Activated CD8-positive, alpha-beta memory T cell treated with anti-CD3 and anti-CD28 coated beads for 1 hour (primary cell): ENCODE measurements at places on chromosomes 6 and 20.

- no peak for DNase-seq
These were observed 10.3 kb upstream of the RHAG start for GRCh38 chr6:49646942-49647341.

- DNase-seq, result no peak
These were observed 19.7 kb upstream of the OGFRL1 start for GRCh38 chr6:71268735-71269437.

DNA sequence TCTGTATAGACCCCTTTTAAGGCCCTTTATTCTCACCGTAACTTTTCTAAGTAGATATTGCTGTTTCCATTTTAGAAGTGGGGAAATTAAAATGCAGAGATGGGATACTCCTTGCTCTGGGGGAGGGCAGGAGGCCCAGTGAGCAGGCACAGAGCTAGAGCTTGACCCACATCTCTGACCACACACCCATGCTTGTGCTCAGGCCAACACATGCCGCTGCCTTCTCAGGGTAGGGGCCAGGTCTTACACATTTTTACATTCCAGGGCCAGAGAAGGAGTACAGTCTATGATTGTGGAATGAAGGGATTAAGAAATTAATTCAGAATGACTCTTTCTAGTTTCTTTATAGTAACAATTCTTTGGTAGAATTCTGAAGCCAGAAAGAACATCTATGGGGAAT is 104.8 kb downstream of the SOBP start:
- DNase-seq, result no peak

- no peak for DNase-seq
These were observed 73.9 kb downstream of the PLG start for GRCh38 chr6:160775792-160776580.

DNA sequence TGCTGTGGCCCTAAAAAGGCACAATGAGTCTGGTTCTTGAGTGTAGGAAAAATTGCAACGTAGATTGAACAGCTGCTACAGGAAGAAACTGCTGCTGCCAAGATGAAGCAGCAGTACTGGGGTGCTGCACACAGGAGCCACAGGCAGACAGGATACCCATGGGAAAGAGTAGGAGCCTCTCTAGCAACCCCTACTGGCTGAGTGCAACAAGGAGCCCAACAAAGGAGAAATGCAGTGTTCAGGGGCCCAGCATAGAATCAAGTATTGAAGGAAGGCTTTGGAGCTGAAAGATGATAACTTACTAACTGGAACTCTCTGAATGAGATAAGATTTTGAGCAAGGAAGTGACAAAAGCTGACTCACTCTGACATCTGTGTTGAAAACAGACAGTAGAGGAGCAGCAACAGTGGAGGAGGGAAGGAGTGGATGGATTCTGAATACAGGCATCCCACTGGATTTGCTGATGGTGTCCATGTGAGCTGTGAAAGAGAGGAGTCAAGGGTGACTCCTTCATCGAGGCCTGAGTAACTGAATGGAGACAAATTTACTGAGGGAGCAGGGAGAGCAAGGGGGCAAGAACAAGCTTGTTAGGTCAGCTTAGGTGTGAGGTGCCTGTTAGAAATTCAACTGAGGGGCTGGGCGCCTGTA is 534.7 kb upstream of the JARID2 start:
- no peak for DNase-seq

- no peak for DNase-seq
These were observed 10.2 kb upstream of the NEDD9 start for GRCh38 chr6:11242711-11243110.

GRCh38 chr6:166904101-166904746 is 52.1 kb downstream of the RNASET2 start:
- no peak for DNase-seq

- DNase-seq, result no peak
These were observed 101.9 kb upstream of the NAA20 start for GRCh38 chr20:19915111-19915798.

DNA sequence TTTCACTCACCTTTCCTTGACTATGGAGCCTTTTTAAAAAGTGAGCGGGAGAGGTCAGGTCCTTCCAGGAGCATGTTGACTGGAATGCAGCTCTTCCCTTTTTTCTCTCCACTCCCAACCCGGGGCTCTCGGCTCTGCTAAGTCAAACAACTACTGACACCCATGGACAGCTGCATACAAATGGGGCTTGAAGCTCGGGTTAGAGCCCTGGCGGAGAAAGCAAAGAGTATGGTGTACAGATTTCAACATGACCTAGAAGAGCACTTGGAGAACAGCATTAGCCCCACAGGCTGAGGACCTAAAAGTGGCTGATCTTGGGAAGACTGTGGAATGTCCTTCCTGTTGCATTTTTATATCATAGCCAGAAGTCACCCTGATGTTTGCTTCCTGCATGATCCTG is 162.0 kb upstream of the STMND1 start:
- no peak for DNase-seq

- no peak for DNase-seq
These were observed 77.1 kb downstream of the GPR63 start for GRCh38 chr6:96760153-96760687.

DNA sequence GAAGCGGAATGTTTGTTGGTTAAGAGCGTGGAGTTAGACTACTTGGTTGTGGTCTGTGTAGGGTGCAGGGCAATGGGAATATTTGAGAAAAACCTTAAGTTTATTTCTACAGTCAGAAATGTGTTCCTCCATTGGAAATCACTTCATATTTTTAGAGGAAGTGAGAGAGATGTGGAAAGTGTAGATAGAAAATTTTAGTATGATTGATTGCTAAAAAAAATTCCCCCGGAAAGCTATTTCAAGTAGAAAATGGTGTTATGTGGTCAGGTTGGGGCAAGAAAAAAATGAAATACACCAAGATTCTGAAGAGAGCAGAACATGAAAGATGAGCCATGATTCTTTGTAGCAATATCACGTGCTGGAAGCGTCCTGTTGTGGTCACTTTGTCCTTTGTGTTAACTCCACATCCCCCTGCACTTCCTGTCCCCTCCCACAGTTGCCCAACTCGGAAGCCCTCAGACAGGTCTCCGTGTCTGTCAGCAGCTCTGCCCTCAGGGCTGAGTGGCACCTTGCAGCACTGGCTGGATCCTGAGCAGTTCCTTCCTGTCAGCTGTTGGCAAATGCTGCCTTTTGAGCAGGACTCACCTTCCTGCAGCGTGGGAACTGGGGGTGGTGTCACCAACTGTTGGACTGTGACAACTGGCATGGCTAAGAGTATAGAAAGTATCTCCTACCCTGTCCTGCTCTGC is 137.5 kb upstream of the SLC24A3 start:
- no peak for DNase-seq

GRCh38 chr20:20371681-20372080 is 3.8 kb downstream of the INSM1 start:
- no peak for DNase-seq

GRCh38 chr6:109301418-109301817 is 80.8 kb downstream of the CD164 start:
- no peak for DNase-seq

GRCh38 chr6:157830354-157831017 is 7.4 kb downstream of the SNX9 start:
- DNase-seq, result no peak

- no peak for DNase-seq
These were observed 9.5 kb downstream of the CNKSR3 start for GRCh38 chr6:154500769-154501577.

GRCh38 chr6:128567029-128567428 is 46.6 kb upstream of the PTPRK start:
- DNase-seq, result no peak

GRCh38 chr6:21107796-21108195 is 485.8 kb upstream of the SOX4 start:
- DNase-seq, result no peak

- DNase-seq, result peak; percentile 8
These were observed 659 bp downstream of the CEP85L start for GRCh38 chr6:118650582-118651281.

DNA sequence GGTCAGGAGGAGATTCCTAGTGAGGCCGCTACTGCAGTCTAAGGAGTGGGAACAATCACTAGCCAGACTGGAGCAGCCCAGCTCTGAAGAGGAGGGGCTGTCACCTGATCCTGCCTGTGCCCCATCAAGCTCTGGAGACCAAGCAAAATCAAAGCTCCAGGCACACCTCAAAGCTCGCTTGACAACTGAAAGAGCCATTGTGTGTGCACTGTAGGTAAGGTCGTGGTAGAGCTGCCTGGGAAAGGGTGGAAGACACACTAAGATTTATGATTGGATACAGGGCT is 58.2 kb downstream of the CSE1L start:
- DNase-seq, result no peak

DNA sequence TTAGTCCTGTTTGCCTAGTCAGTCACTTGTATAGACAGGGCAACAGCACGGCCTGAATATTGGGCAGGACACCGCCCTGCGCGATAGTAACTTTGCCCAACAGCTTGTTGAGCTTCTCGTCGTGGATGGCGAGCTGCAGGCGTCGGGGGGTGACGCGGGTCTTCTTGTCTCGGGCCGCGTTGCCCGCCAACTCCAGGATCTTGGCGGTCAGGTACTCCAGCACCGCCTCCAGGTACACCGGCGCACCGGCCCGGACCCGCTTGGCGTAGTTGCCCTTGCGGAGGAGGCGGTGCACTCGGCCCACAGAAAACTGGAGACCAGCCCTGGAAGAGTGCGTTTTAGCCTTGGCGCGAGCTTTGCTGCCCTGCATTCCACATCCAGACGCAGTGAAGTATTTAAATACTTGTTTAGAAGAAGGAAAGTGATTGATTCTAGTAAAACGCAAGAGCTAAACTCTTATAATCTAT is 92.8 kb upstream of the BTN3A2 start:
- DNase-seq, result peak; percentile 4

- no peak for DNase-seq
These were observed 37.9 kb upstream of the FUCA2 start for GRCh38 chr6:143549221-143549948.

- DNase-seq, result no peak
These were observed 547.8 kb downstream of the TENT5A start for GRCh38 chr6:81204731-81205130.

DNA sequence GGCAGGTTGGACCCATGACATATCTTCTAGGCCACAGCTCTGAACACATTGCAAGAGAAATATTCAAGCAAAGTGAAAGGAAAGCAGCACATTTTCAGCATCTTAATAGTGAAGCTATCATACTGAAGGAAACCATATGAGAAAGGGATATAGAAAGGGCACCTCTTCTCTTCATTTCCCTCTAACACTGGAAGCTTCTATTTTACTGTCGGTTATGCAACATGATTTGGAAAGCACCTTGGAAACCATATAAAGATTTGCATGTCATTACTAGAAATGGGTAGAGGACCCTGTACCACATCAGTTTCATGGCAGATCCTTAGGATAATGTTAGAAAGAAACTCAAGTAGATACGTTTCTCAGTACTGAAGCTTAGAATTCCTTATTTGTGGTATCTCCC is 70.5 kb upstream of the HMGN3 start:
- no peak for DNase-seq

DNA sequence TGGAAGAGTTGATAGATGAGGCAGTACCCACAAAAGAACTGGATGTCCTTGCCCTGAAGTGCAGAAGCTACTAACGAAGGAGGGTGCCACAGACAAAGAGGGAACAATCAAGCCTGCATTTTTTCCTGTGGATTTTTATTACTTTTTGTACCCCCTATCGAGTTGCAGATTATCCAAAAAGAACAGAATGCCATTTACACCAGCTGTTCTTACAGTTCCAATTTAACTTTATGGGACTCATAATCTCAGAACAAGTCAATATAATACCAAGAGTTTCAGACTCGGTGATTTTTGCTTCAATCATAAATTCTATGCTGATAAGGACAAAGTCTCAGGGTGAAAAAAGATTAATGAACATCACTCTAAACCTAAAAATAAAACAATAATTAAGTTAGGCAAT is 4.0 kb upstream of the CNKSR3 start:
- no peak for DNase-seq

DNA sequence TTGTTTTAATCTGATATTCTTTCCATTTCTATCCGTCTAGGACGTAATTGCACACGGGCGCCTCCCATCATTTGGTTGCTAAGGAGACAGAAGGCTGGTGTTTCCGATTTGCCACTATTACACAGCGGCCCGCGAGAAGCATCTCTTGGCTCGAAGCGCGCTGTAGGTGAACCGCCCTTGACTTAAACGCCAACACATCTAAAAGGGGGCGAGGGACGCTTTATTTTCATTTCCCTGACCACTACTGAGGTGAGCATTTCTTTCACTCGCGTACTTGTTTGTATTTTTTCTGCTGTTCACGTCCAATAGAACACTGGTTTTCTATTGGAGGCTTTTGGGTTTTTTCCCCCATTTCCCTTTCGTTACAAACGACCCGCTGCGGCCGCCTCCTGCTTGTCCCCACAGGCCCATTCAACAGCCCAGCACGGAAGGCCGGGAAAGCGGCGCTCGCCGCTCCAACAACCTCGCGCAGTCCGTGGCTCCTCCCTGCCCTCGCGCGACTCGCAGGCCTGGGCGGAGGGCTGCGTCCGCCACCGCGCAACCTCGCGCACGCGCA is 505 bp upstream of the WRNIP1 start:
- no peak for DNase-seq

- DNase-seq, result no peak
These were observed 220.5 kb downstream of the PKHD1 start for GRCh38 chr6:51866867-51867266.

- no peak for DNase-seq
These were observed 135.3 kb downstream of the ERMARD start for GRCh38 chr6:169886631-169887227.

DNA sequence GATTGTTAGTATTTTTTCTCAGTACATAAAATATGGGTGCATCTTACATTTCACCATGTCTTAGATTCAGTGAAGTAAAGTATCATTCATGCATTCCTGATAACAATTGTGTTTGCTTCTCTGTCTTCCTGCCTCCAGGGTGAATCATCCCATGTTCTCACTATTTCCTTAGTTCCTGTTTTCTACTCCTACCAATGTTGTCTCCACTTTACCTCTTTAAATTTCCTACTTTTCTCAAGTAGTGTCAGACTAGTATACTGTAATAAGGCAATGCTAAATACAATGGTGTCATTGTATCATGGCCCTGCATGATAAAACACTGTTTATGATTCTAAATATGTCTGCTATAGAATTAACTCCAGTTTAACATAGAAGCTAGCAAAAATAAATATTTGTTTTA is 37.4 kb upstream of the GABRR1 start:
- no peak for DNase-seq

GRCh38 chr6:154370545-154370944 is 13.9 kb upstream of the IPCEF1 start:
- no peak for DNase-seq

DNA sequence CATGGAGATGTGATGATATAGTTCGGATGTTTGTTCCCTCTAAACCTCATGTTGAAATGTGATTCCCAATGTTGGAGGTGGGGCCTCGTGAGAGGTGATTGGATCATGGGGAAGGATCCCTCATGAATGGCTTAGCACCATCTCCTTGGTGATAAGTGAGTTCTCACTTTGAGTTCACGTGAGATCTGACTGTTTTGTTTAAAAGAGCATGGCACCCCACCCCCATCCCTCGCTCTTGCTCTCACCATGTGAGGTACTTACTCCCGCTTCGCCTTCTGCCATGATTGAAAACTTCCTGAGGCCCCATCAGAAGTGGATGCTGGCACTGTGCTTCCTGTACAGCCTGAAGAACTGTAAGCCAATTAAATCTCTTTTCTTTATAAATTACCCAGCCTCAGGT is 10.9 kb downstream of the SLC32A1 start:
- DNase-seq, result no peak

GRCh38 chr6:37365791-37366190 is 12.0 kb downstream of the RNF8 start:
- no peak for DNase-seq

GRCh38 chr6:159522877-159523547 is 170.0 kb downstream of the SOD2 start:
- DNase-seq, result no peak

- no peak for DNase-seq
These were observed 664 bp upstream of the TPBG start for GRCh38 chr6:82362878-82363427.

- DNase-seq, result no peak
These were observed 115.7 kb downstream of the B3GAT2 start for GRCh38 chr6:70841112-70841511.
